ENCODE measurements at places on chromosomes 3 and 15. TPM values are rescaled to one million over a fixed set of nuclear protein-coding genes. Genes with fewer than 3 reads are reported as not detected.

DNA sequence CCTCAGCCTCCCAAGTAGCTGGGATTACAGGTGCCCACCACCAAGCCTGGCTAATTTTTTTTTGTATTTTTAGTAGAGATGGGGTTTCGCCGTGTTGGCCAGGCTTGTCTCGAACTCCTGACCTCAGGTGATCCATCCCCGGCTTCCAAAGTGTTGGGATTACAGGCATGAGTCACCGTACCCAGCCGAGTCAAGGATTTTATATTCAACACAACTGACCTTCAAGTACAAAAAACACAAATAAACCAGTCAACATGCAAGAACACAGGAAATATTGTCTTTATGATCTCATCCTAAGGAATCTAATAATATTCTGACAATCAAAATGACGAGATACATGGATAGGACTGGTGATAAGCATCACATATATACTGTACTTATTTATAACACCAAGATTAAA is 37.9 kb downstream of the TJP1 start:
- no peak for DNase-seq
- no peaks in the 10 kb centered on the region for H3K36me3 ChIP-seq
- H3K4me1 ChIP-seq = no peaks in the 10 kb centered on the region
- no peak overlapping the region for H3K27ac ChIP-seq

The CFAP20DC gene
- 1.6 TPM for total RNA-seq

The BCHE gene
- total RNA-seq = not detected

GRCh38 chr3:39254806-39255449 is 24.9 kb downstream of the CX3CR1 start:
- H3K27ac ChIP-seq = peak overlapping the region; percentile 79
- peaks cover 51% of the 10 kb centered on the region for H3K4me1 ChIP-seq
- DNase-seq = no peak
- no peaks in the 10 kb centered on the region for H3K27me3 ChIP-seq
- no peaks in the 10 kb centered on the region for H3K36me3 ChIP-seq
- no peak overlapping the region for H3K4me3 ChIP-seq

- H3K36me3 ChIP-seq = no peaks in the 10 kb centered on the region
- no peaks in the 10 kb centered on the region for H3K27me3 ChIP-seq
- no peaks in the 10 kb centered on the region for H3K4me1 ChIP-seq
Observed at GRCh38 chr3:36258421-36258820, 121.9 kb upstream of the STAC start.

DNA sequence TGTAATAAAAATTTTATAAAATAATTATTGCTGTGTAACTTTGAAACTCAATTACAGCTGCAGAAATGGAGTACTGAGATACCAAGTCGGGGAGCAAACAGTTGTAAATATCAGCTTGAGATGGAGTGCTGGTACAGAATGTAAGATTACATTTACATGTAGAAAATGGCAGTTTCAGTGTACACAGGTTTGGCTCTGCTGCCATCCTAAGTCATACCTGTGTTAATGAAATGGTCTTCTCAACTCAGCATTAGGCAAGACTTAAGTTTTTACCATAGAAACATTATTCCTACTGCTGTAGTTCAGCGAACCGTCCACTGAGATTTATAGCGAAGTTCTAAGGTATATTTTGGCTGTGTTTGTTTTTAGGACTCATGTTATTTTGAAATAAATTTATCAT is 110.1 kb upstream of the TBL1XR1 start:
- H3K36me3 ChIP-seq = peaks cover 3% of the 10 kb centered on the region
- H3K27me3 ChIP-seq = no peaks in the 10 kb centered on the region
- no peak for DNase-seq

GRCh38 chr3:149224736-149225594 is 3.3 kb upstream of the CP start:
- peak overlapping the region; percentile 83 for H3K27ac ChIP-seq
- peaks cover 29% of the 10 kb centered on the region for H3K4me1 ChIP-seq
- no peaks in the 10 kb centered on the region for H3K27me3 ChIP-seq
- peak overlapping the region; percentile 81 for H3K4me3 ChIP-seq
- peak; percentile 32 for DNase-seq

GRCh38 chr3:124885466-124886167 is 1.5 kb downstream of the ITGB5 start:
- peaks cover 5% of the 10 kb centered on the region for H3K4me1 ChIP-seq
- DNase-seq = no peak
- no peak overlapping the region for H3K27ac ChIP-seq
- H3K27me3 ChIP-seq = peaks cover 61% of the 10 kb centered on the region
- no peaks in the 10 kb centered on the region for H3K36me3 ChIP-seq

The LXN gene
- 25.8 TPM for total RNA-seq

The CYP1A2 gene
- total RNA-seq = not detected

Measured in activated T-helper 2 cell treated with anti-CD3 and anti-CD28 coated beads, Interferon-gamma antibody, Interleukin-2, Interleukin-4, amounts not matched to agents 10 μg/mL and 5 μg/mL and 100 μg/mL, durations not matched to agents 14 hours and 24 hours and 36 hours (primary cell).